ENCODE measurements at places on chromosomes 1 and 21. TPM values are rescaled to one million over a fixed set of nuclear protein-coding genes. Genes with fewer than 3 reads are reported as not detected.

NBPF6 gene
- total RNA-seq, result not detected

CHI3L1 gene
- total RNA-seq, result 0.18 TPM

TMOD4 gene
- 0.69 TPM for total RNA-seq

AUNIP gene
- 12.9 TPM for total RNA-seq

LRRC53 gene
- total RNA-seq, result not detected
